ENCODE measurements at places on chromosomes 5 and 9.

DNA sequence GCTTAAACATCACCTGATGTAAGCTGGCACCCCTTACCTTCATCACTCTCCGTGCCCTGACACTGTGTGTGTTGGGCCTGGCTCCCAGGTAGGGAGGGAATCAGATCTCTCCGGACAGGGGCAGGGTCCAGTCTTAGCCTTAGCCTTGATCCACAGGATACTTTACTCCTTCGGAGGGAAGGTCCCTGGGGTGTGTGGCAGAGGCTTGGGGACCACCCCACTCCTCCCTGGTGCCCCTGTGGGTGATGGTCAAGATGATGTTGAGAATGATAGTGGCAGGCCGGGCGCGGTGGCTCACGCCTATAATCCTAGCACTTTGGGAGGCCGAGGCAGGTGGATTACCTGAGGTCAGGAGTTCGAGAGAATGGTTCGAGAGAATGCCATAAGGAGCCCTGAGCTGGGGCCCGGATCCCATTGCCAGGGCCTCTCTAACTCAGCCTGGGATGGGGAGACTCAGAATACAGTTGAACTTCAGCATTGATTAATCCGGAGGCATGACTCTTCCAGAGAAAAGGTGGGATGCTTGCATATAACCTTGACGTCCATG is 269.5 kb downstream of the HSPA4 start:
- DNase-seq: no peak

DNA sequence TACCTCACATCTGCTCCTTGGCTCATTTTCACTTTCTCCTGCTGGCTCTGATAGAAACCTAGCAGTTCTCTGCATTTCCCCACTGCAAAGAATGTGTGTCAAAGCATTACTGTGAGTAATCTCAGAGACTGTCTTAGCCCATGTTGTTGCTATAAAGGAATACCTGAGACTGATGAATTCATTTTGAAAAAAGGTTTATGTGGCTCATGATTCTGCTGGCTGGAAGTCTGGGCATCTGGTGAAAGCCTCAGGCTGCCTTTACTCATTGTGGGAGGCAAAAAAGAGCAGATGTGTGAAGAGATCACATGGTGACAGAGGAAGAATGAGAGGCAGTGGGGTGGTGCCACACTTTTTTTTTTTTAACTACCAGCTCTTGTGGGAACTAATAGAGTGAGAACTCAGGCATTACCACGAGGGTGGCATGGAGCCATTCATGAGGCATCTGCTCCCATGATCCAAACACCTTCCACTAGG is 191.6 kb upstream of the CTNND2 start:
- no peak for DNase-seq

DNA sequence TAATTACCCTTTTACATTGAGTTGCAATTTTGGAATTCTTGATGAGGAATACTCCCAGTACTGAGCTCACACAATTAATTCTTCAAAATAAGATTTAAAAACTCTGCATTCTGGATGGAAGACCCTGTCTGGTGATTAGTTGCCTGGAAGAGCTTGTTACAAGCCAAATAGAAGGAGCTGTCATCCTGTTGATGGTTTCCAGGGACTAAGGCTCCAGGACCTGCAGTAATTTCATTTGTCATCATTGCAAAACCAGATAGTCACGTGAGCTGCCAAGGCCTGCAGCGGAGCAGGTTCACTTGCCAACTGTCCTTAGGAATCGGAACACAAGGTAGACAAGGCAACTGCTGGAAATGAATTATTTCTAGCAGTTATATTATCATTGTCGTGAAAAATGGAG is 597.7 kb downstream of the CCDC171 start:
- DNase-seq: no peak

DNA sequence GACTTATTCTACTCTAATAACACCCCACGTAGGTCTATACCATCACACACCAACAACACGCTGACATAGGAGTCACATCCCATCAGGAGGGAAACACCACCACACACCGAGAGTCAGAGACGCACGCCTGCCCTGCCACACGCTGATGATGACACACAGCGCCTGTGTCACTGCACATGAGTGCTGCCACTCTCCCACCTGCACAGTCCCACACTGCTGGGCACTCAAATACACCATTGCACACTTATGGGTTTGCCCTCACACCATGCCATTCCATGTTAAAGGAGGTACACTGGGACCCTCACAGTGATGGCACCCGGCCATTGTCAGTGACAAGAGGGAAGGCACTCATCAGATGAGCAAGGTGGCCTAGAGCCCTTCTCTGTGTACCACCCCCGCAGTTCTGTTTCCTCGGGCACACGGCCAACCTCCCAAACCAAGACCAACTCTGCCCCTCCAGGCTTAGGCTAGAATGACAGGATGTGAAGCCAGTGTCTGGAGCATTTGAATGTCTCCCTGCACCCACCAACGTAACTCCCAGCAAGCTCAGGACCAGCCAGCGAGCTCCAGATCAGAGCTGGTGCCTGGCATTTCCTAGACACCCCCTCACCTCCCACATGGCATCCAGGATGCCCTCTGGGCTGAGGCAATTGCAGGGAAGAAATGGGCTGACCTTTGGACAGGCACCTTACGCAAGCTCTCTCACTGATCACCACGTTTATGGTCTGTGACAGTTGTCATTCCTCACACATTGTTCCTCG is 3.6 kb upstream of the CPLX2 start:
- DNase-seq: no peak

DNA sequence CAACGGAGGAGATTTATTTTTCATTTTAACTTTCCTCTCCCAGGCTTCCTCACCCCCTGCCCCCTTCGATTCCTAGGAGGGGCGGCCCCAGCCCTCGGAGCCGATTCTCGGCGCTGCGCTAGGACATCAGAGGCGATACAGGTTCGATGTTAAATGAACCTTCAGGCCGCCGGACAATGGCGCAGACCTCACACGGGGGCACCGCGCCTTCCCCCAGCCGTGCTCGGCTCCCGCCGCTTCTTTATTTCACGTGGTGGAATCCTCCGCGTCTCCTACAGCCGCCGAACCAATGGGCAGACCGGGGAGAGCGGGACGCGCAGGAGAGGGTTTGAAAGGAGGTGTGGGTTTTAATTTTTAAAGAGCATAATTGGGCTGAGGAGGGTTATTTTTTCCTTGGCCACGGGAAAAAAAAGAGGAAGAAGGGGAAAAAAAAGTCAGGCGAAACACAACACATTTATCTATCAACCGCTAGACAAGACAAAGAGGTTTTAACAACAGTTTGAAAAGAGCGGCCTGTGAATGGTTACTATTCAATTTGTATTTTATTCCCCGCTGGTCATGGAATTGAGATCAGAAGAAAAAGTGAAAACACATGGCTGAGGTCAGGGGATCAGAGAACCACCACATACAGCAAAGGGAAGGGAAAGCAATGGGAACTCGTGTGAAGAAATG is 126.8 kb downstream of the TMEM174 start:
- DNase-seq: no peak

DNA sequence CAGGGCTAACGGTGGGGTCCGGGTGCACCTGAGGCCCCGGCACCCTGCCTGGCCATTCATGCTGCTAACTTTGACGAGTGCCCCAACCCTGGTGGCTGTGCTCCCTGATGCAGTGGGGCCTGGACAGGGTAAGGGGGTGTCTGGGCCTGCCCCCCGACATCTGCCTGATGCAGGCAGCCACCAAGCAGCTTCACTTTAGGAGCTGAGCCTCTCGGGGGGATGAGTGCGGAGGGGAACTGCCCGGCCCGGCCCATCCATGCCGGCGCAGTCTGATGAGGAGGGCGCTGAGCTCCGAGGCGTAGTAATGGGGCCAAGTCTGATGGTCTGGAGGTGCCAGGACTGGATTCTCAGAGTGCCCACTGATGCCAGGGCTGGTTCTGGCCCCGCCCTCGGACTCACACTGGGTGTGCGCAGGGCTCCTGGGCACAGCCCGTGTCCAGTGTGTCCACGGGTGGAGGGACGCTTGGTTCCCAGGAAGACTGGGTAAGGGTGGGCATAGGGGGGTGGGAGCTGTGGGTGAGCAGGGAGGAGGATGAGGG is 16.5 kb downstream of the DNLZ start:
- DNase-seq: no peak
